ENCODE measurements at places on chromosomes 5 and 9.

- no peak for DNase-seq
Measured at GRCh38 chr9:13295556-13295955, 16.1 kb upstream of the MPDZ start.

GRCh38 chr9:91415290-91415689 is 8.3 kb downstream of the NFIL3 start:
- DNase-seq: no peak

GRCh38 chr9:37503736-37504135 is 18.0 kb downstream of the POLR1E start:
- DNase-seq: no peak

- no peak for DNase-seq
Measured at GRCh38 chr9:103988821-103989220, 105.3 kb upstream of the SMC2 start.

DNA sequence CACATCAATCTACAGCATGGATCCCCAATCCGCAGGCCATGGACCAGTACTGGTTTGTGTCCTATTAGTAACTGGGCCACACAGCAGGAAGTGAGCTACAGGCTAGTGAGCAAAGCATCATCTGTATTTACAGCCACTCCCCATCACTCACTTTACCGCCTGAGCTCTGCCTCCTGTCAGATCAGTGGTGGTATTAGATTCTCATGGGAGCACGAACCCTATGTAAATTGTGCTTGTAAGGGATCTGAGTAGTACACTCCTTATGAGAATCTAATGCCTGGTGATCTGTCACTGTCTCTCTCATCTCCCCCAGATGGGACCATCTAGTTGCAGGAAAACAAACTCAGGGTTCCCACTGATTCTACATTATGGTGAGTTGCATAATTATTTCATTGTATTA is 212.7 kb upstream of the FAM174A start:
- DNase-seq: no peak

DNA sequence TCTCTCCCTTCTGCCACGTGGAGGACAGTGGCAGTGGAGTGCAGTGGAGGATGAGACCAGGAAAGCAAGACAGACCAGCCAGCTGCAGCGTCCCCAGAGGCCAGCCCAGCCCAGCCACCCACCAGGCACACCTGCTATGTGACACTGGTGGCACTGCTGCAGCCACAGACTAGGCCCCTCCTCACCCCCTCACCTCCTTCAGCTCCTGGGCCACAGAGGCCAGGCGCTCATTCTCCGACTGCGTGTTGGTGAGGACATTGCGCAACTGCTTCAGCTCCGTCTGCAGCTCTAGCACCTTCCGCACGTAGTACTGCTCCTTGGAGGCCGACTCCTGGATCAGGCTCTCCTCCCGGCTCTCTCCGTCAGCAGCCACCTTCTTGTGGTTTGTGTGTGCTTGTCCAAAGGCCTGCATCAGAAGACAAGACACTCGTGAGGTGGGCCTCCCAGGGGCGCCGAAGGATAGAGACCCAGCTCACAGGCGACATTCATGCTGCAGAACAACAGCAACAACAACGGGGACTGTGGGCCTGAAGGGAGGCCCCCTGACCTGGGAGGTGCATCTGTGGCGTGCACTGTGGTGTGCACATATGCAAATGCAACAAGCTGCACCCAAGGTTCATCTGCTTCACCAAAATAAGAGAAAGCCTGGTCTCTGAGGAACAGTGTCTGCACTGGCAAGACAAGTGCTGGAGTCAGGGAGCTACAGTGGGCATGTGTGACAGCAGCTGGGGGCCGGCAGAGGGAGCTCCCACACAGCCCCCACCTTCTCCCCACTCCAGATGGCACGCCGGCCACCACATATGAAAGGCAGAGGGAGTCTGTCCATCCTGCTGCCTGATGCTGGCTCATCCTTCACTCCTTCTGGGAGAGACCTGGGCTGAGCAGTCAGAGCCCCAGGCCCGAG is 35.5 kb downstream of the BICD2 start:
- no peak for DNase-seq

GRCh38 chr5:9354336-9355081 is 191.4 kb downstream of the SEMA5A start:
- no peak for DNase-seq

DNA sequence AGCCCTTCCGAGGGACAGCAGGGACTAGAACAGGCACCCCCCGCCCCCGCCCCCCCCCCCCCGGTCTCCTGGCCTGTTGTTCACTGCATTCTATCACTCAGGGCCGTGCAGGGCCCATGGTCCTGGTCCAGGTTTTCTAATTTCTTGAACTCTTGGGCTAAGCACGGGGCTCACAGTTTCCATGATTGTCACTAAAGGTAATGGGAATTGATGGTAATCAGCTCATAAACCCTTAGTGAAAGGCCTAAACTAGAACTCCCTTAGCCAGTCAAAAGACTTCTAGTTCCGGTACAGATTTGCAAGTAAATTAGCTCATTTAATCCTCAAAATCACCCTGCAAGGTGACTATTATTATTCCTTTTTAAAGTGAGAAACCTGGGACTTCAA is 14.7 kb upstream of the PWWP2A start:
- no peak for DNase-seq

DNA sequence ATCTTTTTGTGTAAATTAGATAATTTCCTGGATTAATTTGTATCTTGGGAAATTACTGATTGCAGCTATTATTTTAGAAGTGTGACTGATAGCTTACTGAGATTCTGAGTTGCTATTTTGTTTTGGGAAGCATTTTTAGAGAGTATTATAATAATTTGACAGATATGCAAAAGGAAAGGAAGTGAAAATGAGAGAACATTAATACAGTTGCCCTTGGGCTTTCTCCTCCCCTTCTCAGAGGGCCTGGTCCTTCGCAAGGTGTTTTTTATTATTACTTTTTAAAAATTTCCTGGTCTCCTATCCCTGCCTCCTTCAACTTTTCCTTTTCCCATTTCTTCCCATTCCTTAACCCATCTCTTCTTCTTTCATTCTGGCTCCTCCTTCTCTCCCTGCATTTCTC is 32.6 kb downstream of the UBAP1 start:
- DNase-seq: no peak

DNA sequence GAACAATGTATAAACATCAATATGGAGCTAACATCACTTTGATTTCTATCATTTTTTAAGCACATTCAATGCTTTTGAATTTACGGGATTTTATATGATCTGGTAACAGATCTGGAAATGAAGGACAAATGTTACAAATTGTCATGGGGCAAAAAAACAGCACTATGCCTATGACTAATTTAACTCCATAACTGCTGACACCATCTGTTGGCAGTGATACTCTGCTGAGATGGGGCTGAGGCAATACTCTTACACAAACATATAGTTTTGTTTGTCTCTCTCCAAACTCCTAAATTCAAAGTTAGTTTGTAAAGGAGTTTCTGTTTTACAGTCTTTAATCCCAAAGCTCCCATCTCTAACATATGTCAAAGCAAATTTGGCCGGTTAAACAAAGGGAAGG is 132.5 kb upstream of the FER start:
- DNase-seq: no peak

DNA sequence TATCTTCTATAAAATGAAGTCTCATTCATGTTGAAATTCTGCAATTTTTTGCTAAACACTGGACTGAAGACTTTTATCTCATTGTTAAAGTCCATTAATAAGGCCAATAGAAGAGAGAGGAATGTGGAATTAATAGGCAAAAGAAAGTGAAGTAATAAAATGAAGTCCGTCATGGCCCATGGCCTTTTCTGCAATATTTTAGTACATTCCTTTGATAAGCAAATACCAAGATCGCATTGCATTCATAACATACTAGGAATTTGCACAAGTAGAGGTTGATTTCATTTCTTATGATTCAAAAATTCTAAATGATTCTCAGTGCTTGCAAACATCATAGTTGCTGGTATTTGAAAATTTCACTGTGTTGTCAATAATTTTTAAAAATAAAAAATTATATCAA is 664.0 kb downstream of the NR2F1-AS1 start:
- no peak for DNase-seq

- no peak for DNase-seq
Measured at GRCh38 chr9:126809068-126809467, 4.2 kb downstream of the ZBTB43 start.

- no peak for DNase-seq
Measured at GRCh38 chr5:151532416-151532815, 58.7 kb downstream of the FAT2 start.

GRCh38 chr9:89418882-89419640 is 78.9 kb downstream of the SEMA4D start:
- peak; percentile 71 for DNase-seq

DNA sequence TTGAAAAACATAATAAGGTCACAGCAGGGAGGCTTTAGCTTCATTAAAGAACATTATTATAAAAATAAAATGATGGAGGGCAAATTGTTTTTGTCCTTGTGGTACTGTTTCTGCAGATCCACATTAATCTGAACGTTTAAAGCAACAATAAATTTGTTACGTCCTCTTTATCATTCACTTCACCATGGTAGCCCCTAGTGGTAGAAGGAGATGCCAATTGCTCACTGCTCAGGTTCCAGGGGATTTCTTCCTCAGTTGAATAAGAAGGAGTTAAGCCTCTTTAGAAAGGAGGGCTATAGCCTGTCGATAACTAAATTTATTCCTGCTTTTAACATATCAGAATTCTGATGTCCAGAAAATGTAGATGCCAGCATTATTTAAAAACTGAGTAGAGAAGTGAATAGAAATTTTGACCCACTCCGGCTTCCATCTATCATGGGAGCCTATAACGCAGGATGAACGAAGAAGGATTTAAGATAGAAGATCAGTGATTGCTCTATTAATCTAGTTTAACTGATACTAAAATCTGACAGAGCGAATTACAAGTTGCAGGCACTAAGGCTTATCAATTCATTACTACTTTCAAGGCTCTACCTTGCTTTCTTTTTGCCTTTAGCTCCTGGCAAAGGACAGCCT is 692.3 kb downstream of the PTPRD start:
- DNase-seq: no peak

- DNase-seq: no peak
Measured at GRCh38 chr9:35029852-35030251, 40.3 kb downstream of the DNAJB5 start.

DNA sequence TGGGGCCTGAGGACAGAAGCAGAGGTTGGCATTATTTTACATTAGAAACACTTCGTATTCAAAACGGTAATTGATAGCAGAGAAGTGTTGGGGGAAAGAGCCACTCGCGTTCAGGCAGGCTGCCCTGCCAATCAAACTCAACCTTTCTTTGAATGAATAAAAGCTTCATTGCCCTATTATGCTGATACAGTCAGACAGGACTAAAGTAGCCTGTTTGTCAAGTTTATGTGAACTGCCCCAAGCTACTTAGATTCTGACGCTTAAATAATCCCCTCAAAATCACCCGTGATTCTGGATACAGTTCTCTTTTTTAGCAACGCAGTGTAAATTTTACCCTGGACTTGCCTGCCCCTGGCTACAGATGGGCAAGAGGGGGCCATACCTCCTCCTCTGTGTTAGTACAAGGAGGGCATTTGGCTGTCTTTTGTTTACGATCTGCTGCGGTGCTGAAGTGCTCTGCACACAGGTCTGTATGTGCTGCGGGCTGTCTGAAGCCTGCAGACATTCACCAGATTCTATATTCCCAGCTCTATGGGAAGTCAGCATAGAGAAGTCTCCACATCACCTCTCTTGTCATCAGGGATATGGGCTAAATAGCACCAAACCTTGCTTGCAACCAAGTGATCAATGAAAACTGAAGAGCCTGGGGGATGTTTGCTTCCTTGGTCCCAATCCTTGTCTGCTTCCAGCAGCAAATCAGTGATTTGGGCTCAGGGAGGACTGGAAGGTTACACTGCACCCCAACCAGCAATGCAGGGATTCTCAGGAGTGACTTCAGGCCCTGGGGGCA is 218.4 kb downstream of the EBF1 start:
- DNase-seq: no peak

DNA sequence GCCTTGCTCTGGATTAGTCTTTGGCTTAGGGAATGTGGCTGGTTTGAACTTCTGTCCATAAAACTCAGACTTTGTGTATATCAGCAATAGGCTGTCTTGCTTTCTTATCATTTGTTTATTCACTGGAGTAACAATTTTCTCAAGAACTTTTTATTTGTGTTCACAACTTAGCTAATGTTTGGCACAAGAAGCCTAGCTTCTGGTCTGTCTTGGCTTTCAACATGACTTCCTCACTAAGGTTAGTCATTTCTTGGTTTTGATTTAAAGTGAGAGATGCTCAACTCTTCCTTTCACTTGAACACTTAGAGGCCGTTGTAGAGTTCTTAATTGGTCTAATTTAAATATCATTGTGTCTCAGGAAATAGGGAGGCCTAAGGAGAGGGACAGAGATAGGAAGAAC is 4.9 kb downstream of the FBXO38 start:
- no peak for DNase-seq

GRCh38 chr9:89374176-89374575 is 55.9 kb downstream of the SECISBP2 start:
- no peak for DNase-seq

DNA sequence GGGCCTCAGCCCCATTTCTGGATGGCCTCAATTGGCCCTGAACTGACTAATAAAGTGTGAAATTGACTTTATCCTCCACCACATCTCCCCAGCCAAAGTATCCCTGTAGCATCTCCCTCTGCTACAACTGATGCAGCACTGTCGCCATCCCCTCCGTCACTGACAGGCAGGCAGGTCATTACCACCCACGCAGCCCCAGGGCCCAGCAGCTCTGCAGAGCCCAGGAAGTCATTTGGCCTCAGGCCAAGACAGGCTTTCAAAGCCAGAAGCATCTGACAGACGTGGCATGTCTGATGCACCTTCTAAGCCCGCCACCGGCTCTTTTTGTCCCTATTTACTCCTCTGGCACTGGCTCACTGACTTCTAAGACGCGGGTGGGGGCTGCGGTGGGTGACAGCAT is 65.3 kb downstream of the ARHGEF37 start:
- DNase-seq: no peak

GRCh38 chr5:62486672-62487071 is 74.1 kb downstream of the IPO11 start:
- no peak for DNase-seq

GRCh38 chr9:130311408-130312140 is 46.0 kb downstream of the HMCN2 start:
- no peak for DNase-seq

- DNase-seq: no peak
Measured at GRCh38 chr5:155080721-155081120, 67.2 kb downstream of the KIF4B start.

DNA sequence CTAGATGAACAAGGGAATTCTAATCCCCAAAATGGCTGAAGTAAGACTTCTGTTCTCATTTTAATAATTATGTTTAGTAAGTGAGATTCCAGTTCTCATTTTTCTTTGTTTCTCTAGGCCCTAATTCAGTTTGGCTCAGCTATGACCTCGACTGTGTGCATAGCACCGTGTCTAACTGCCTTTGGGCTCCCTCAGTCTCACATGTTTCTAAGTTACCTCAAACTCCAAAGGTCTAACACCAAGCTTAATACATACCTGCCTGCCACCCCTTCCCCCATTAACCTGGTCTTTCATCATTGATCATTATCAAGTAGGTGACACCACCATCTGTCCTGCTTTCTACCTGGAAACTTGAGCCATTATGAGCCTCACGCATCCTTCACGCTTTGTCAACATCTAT is 273.2 kb downstream of the SAXO1 start:
- no peak for DNase-seq
